Stimulated activated CD4-positive, alpha-beta T cell treated with anti-CD3 and anti-CD28 coated beads, Interleukin-4, amount 100 ng/mL, for 24 hours (primary cell): ENCODE measurements at places on chromosomes 4 and X.

- no peak for DNase-seq
Measured at GRCh38 chr4:189445613-189446012, 495.1 kb upstream of the FRG1 start.

- DNase-seq: peak; percentile 56
Measured at GRCh38 chr4:102598762-102599374, 97.7 kb downstream of the NFKB1 start.

GRCh38 chr4:24094726-24095125 lies 204.9 kb upstream of the PPARGC1A start:
- DNase-seq: no peak

- no peak for DNase-seq
Measured at GRCh38 chrX:104987063-104987462, 233.4 kb downstream of the TEX13A start.

GRCh38 chrX:19659929-19660328 lies 144.6 kb upstream of the MAP3K15 start:
- no peak for DNase-seq

GRCh38 chr4:162732876-162733275 lies 433.8 kb downstream of the NAF1 start:
- no peak for DNase-seq

DNA sequence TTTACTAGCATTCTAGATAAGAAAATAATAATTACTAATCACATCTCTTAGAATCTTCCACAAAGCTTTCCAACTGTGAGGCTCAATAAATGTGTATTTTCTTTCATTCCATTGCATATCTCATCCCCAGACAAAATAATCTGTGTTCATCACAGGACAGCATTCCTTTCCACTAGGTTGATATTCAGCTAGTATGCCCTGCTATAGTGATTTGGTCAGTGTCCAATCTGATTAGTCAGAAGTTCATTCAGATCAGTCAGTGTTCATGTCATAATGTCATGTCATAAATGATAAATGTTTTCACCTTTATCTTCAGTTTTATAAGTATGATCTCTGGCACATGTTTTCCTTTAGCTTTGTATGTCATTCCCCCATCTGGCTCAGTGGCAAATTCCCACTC lies 611.4 kb downstream of the KCTD8 start:
- DNase-seq: no peak

DNA sequence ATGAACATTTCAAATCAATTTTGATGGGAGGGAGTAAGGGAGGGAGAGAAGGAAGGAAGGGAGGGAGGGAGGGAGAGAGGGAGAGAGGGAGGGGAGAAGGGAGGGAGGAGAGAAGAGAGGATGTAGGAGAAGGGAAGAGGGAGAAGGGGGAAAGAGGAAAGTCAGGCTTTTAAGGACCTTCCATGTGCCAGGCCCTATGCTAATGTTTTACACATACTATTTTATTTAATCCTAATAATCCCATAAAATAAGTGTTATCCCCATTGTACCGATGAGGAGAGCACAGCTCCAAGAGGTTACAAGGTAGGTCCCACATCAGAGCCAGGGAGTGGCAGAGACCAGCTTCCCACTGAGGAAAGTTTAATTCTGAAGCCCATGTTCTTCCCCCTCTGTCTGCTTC lies 341.9 kb downstream of the RAB28 start:
- DNase-seq: no peak

DNA sequence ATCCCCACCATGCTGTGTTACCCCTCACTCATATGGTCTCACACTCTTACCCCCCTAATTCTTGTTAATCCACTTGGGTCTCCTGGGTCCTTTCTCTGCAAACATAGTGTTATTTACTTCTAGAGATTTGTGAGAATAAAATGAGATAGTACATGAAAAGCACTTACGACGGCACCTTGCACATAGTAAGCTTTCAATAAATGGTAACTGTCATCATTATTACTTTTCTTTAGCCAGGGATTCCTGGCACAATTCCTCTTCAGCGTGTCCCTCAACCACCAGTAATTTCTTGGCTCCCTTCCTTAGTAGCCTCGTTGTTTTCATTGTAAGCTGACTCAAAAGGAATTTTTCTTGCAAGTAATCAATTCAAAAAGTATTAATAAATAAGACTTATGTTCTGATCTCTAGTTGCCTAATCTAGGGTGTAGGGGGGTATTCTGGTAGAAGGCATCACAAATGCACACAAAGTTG lies 30.1 kb upstream of the RBMX start:
- no peak for DNase-seq

- no peak for DNase-seq
Measured at GRCh38 chr4:173246719-173247118, 78.1 kb downstream of the GALNT7 start.

DNA sequence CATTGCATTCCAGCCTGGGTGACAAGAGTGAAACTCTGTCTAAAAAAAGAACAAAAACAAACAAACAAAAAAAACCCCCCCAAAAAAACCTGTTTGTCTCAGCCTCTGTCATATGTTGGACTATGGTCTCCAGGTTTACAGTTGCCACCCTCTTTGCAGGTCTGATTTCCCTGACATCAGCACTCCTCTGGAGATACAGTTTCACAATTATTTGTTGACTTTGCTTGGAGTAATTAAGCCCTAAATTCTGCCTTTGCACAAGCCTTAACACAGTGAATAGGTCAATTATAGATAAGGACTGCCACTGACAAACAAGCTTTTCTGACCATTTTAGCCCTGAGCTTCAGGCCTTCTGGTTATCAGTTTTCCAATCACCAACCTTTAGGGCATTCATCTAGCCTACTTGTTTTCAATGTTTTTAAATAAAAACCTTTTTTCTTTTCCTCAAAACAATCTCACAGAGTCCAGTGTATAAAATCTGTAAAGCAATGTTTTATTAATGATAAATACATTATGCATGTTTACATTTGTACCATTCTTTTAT lies 20.4 kb upstream of the MAPK10 start:
- no peak for DNase-seq

- DNase-seq: no peak
Measured at GRCh38 chrX:13797512-13797911, 19.4 kb downstream of the GPM6B start.

GRCh38 chrX:109463784-109464183 lies 18.1 kb downstream of the GUCY2F start:
- no peak for DNase-seq

DNA sequence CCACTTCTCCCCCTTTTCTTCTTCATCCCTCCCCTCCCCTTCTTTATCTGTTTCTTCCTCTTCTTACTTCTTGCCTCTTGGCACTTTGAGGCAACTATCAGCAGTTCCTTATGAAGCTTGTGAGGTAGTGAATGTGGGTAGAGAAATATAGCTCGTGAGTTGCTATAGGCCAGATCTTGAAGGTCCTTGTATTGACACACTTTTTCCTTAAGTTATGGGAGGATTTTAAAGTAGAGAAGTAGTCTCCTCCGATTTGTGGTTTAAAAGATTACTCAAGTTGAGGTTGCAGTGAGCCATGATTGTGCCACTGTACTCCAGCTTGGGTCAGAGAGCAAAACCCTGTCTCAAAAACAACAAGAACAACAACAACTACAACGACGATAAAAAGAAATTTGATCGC lies 3.4 kb upstream of the RRAGB start:
- DNase-seq: no peak

- no peak for DNase-seq
Measured at GRCh38 chr4:41232406-41232805, 18.1 kb upstream of the APBB2 start.

DNA sequence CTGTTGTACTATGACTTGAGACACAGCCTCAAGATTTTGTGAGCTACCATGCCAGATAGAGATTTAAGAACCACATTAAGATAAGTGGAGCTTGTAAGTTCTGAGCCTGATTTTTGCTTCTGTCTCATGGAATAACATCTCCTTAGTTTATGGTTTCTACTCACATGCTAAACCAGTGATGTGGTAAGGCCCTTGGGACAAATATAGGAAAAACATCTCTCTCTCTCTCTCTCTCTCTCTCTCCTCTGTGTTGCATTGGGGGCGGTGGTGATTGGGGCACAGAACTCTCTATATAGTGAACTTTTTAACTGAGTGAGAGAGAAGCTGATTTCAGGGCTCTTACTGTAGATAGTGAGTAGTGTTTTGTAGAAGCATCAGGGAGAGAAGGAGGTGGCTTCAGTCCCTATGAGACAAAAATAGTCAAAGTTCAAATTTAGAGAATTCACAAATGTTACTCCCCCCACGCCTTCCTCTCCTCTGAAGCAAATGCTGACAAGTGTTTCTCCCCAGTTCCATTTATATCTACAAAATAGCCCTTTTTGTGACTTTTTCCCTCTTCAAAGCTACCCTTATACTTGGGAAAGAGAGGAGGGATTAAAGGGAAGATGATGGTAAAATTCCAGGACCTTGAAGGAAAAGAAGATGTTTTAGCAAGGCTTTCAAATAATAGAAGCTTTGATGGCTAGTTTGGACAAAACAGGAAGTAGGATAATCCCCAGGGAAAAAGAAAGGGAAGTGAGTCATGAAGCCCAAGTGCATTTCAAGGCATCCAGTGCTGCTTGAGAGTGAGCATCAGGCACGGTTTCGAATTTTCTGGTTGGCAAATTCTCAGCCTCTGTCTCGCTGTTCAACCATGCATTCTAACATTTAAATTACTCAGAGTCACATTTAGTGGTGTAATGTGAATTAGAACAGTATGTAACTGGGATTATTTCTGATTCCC lies 134.3 kb upstream of the AP1S2 start:
- no peak for DNase-seq
